ENCODE measurements at places on chromosomes 5 and 9.

DNA sequence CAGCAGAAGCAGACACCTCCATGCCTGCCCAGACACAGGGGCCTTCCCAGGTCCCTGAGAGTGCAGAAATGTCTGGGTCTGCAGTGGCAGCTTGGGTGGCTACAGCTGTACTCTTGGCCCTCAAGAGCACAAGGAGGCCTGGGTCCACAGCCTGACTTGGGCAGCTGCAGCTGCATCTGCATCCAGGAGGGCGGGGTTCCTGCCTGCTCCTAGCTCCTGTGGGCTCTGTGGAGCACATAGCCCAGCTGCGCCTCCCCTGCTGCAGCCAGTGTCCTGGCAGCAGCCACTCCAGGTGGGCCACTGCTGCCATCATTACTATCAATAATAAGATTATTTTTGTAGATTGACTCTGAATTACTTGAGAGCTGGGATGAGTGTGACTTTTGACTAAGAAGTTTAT, 162.0 kb upstream of the PTCH1 start:
- DNase-seq = no peak

DNA sequence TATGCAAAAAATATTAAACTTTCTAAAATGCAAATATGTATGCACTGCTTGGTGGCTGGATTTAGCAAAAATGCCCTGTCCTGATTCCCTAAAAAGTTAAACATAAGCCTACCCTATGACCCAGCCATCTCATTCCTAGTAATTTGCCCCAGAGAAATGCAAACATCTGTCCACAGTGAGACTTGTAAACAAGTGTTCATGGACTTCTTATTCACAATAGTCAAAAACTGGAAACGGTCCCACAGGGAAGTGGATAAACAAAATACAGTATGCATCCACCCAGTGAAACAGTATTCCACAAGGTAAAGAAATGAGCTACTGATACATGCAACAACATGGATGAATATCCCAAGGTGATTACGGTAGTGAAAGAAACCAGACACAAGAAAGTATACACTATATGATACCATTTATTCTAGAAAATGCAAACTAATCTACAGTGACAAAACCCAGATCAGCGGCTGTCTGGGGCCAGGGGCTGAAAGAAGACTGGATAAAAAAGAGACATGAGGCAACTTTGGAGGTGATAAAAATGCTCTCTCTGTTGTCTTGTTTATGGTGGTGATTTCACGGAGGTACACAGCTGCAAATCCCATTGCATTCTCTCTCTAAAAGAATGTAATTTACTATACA, 277.3 kb downstream of the GLIS3 start:
- DNase-seq = no peak

- no peak for DNase-seq
Measured at GRCh38 chr5:179869101-179869500, 10.5 kb upstream of the MRNIP start.

DNA sequence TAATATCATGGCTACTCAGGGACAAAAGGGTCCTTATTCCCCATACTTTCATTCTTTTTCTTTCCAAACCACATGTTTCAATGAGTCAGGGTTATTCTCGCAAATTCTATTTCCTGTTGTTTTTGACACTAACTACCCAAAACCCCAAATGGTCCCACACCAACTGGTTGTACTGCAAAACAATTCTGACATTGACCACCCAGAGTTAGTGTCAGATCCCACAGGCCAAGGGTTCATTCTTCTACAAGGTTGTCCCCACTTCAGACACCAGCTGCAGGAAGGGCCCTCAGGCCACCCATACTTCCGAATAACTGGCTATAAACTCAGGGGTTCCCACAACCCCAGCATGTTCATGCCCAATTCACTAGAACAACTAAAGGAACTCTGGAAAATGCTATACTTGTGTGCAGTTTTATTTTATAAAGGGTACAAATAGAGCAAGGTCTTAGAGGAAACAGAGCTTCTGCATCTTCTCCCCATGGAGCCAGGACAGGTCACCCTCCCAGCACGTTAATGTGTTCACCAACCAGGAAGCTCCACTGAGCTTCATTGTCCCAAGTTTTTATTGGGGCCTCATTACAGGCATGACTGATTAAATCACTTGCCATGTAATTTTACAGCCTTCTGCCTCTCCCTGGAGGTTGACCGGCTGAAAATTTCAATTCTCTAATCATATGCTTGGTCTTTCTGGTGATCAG, 334.8 kb downstream of the DRD1 start:
- DNase-seq = no peak

DNA sequence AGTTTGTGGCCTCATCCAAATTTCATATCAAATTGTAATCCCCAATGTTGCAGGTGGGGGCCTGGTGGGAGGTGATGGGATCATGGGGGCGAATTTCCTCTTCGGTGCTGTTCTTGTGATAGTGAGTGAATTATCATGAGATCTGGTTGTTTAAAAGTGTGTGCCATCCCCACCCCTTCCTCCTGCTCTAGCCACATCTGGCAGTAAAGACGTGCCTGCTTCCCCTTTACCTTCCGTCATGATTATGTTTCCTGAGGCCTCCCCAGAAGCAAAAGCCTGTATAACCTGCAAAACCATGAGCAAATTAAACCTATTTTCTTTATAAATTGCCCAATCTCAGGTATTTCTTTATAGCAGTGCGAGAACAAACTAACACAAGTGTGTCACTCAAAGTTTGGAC, 71.0 kb upstream of the MOCS2 start:
- DNase-seq = no peak

DNA sequence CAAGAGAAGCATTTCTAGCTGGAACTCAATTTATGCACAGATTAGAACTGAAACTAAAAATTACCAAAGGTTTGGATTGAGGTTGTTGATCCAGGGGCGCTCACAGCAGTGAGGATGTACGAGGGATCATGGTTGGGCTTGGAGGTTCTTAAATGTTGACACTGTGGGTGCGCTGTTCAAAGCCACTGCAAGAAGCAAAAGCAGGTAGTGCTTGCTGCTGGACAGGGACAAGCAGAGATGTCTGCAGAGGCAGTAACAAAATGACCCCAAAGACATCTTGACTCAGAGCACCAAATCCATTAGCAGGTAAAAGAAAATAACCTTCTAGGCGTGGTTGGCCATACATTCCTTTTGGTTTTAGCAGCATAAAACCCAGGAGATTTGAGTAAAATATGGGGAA, 468.4 kb downstream of the ZSWIM6 start:
- no peak for DNase-seq

DNA sequence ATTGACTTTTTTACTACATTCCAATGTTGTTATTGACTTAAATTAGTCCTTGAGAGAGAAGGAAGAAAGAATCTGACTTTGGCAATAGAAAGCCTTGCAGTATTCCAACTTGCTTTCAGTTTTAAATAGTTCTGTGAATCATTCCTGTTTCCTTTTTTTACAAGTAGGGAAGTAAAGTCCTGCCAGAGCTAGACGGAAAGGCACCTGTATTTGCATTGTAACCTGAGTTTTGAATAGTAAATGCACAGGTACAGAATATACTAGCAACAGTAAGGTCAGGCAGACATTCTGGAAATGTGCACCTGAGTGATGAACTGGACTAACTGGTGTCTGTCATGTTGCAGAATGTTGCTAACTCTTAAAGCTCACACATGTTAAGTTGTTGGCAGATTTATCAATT, 100.9 kb downstream of the PRKACG start:
- DNase-seq = no peak

- DNase-seq = no peak
Measured at GRCh38 chr9:86754581-86755560, 192.4 kb downstream of the GAS1 start.

GRCh38 chr5:159340511-159340910, 10.2 kb upstream of the IL12B start:
- DNase-seq = peak; percentile 8

GRCh38 chr9:4235871-4236804, 63.7 kb downstream of the GLIS3 start:
- no peak for DNase-seq
